GF-D8 (cell line): ENCODE measurements at places on chromosomes 12 and 14.
A peak's percentile ranks its signal among the peaks of the same experiment; 100 is the strongest.

DNA sequence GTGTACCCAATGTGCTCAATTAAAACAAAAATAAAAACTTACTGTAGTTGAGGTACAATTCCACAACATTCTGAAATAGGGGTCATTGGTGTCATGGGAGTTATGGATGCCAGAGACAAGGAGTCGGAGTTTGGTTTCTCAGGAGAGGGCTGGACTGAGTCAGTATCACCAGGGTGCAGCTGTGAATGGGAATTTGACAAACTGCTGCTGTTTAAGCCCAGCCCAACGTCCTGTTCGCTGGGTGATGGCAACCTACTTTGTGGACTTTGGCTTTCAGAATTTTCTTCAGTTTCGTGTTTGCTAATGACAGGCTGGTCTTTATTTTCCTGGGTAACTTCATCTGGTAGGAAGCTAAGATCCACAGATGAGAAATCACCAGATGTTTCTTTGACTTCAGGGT is 3.9 kb downstream of the TBPL2 start:
- no peak for DNase-seq

DNA sequence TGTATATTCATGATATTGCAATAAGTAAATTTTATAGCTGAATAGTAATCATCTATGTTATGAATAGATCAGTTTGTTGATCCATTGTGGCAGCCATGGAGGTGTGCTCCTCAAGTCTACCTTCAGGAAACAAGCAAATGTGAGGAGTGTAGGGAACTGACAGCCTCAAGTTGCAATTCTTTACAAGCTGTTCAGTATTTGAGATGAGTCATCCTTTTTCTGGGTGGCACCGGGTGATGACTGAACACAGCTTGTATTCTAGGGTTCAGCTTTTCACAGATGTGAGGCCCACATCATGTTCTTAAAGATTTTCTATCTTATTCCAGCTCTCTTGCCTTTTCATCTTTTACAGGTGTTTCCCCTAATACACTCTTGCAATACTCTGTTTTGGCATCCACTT is 452.4 kb downstream of the KCNH5 start:
- no peak for DNase-seq

- DNase-seq = no peak
Measured at GRCh38 chr14:93525696-93526451, 95.1 kb downstream of the UNC79 start.

DNA sequence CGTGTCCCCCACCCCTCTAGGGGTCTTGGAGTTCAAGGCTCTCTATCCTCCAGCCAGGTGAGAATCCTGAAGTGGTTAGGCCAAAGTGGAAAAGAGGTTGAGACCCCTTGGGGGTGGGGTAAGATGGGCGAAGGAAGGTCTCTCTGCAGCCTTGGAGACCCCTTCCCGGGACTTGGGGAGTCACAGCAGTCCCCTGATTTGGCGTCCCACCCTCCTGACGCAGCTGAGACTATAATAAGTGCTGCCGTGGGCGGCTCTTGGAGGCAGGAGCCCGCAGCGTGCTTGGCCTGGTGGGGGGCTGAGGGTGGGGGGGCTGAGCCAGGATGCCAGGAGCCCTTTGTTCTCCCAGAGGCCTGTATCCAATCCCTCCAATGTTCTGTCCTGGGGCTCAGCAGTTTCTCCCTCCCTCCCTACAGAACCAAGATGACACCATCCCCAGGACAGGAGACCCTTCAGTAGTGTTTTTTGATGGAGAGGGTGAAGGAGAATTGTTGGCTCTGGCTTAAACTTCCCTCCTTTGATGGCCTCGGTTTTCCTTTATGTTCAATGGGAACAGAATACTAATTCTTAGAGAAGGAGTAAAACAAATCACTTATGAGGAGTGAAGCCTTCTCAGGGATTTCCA is 1.5 kb upstream of the AGAP2 start:
- DNase-seq = no peak

DNA sequence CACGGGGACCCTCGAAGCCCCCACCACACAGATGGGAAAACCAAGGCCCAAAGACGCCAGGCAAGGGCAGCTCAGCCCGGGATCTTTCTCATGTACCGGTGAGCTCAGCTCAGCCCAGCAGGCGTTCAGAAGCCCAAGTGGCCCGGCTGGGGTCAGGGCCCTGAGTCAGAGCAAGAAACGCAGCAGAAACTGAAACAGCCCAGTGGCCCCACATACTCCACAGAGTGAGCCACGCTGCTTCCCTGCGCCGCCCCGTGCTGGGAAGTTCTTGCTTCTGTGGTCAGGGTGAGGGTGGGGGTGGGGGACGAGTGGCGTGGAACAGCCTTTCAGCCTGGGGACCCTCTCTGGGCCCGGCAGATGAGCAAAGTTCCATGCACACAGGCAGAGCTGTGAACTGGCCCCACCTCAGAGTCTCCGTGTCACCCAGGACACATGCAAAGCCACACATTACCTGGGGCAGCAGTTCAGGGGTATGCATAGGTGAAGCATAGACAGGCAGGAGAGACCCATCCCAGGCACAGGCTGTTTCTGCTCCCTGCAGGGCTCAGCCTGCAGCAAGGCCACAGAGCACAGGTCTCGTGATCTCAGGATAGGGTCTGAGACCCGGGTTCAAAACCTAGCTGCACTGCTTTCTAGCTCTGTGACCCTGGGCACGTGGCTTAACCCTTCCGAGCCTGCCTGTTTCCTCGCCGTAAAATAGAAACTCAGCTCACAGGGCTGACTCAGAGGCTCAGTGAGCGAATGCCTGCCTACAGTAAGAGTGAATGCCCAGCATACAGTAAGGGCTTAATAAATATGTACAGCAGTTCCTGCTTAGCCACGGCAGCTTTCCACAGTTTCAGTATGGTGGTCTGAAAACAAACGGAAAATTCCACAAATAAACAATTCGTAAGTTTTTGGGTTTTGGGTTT is 21.6 kb downstream of the NCOR2 start:
- no peak for DNase-seq

DNA sequence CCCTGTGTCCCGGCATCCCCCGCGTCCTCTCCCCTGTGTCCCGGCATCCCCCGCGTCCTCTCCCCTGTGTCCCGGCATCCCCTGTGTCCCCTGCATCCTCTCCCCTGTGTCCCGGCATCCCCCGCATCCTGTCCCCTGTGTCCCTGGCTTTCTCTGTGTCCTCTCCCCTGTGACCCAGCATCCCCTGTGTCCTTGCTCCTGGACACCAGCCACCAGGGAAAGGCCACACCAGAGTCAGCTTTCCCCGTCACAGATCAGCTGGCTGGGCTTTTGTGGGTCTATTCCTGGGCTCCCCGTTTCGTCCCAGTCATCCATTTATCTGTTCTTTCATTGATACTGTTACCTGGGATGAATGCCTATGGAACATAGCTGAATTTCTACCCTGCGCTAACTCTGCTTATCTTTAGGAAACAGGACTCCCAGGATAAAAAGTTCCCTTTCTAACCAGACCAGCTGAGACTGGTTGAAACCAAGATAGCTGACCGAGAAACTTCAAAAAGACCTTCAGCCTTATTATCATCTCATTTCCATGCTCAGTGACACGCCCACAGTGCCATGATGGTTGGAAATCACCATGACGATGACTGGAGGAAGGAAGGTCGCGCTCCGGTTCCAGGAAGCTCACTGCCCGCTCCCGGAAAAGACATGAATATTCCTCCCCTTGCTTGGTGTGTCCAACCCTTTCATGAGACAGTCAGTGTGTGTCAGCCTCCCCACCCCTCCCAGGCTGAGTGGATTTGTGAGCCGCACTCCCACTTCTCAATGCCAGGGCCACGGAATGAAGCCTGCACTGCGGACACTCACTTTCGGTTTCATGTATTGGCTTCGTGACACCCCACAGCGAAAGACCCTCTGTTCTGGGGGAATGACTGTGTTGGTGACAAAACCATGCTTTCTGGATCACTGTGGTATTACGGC is 276.4 kb upstream of the SFSWAP start:
- DNase-seq = no peak

GRCh38 chr14:78022059-78022458 is 148.1 kb upstream of the NRXN3 start:
- peak; percentile 3 for DNase-seq

DNA sequence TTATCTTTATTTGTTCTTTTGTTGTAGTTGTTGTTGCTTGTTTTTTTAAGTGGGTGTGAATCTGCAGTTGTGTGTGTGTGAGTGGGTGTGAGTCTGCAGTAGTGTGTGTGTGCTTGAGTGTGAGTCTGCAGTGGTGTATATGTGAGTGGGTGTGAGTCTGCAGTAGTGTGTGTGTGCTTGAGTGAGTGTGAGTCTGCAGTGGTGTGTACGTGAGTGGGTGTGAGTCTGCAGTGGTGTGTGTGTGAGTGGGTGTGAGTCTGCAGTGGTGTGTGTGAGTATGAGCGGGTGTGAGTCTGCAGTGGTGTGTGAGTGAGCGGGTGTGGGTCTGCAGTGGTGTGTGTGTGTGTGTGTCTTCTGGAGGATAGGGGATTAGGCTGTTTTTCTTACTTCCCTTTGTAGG is 1186.8 kb upstream of the SEL1L start:
- no peak for DNase-seq

- no peak for DNase-seq
Measured at GRCh38 chr12:42786400-42787148, 197.0 kb upstream of the PRICKLE1 start.
